HepG2 (cell line): ENCODE measurements at places on chromosomes 7 and 10.

GRCh38 chr10:662223-662605 is 27.3 kb downstream of the DIP2C start:
- no peak for DNase-seq

- no peak for DNase-seq
These were observed 3.7 kb upstream of the FZD9 start for GRCh38 chr7:73429622-73430505.

- DNase-seq, result no peak
These were observed 92.1 kb downstream of the CCDC71L start for GRCh38 chr7:106568680-106569499.

- no peak for DNase-seq
These were observed 192.5 kb upstream of the SEMA3C start for GRCh38 chr7:81111358-81111757.

DNA sequence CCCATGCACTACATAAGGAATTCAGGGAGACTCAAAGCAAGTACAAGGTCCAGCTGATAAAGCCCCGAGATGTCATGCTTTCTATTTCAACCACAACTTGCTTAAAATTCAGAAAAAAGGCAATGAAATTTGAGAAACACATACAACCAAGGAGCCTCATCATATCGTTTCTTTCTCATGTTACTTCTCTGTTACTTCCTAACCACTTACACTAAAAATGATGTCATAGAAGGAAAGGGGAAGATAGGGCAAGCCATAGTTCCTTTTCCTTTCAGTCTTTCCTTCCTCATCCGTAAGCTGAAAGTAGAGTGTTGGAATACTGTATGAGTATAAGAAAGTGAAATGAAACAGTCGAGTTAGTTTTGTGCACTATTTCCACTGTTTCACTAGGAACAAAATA is 27.9 kb upstream of the CDK14 start:
- no peak for DNase-seq

DNA sequence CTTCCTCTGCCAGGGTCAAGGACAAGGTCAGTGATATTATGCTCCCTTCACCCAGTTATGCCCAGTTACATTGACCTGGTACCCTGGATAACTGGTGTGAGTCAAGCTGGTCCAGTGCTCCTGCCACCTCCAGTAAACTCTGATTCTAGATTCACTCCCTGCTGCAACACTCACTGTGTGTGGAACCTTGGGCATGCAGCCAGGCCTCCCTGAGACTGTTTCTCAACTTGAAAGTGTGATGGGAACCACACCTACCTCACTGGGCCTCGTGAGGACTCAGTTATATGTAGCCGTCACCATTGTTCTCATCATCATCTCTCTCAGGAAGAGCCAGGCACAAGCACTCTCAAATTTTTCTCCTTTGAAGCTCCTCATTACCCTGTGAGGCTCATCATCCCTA is 935 bp upstream of the ZNF736 start:
- no peak for DNase-seq

DNA sequence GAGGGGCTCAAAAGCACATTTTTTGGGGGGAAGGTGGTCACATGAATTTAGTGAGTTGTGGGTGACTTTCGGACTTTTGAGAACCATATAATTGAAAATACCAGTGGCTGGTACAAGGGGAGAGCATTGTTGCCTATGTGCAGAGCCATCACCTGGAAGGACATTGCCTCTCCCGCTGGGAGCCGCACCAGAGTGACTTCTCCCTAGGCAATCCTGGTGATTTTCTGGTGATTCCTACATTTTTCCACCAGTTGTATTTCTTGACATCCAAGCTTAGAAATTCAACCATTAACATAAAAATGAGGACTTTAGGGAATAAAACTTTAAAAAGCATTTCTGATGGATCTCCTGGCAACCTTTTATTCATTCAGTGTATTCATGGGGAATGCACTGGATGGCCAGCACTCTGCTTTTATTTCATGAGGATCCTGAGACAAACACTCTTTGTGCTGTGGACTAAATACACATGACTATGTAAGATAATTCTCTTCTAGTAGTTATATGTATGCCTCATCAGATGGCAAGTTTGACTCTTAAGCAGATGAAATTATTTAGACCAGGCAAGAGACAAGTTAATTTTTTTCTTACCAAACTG is 41.8 kb upstream of the MKI67 start:
- no peak for DNase-seq

- DNase-seq, result no peak
These were observed 8.9 kb upstream of the TRDMT1 start for GRCh38 chr10:17210361-17210760.

GRCh38 chr7:140238778-140239652 is 62.2 kb upstream of the KDM7A start:
- DNase-seq, result peak; percentile 47

- no peak for DNase-seq
These were observed 69.6 kb upstream of the GRM8 start for GRCh38 chr7:127322351-127322750.

DNA sequence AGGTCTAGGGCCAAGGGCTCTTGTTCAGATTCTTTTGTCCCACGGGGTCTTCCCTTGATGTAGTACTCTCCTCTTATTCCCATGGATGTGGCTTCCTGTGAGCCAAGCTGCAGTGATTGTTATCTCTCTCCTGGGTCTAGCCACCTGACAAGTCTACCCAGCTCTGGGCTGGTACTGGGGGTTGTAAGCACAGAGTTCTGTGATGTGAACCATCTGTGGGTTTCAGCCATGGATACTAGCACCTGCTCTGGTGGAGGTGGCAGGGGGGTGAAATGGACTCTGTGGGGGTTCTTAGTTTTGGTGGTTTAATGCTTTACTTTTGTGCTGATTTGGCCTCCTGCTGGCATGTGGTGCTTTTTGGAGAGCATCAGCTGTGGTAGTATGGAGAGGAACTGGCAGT is 350.8 kb downstream of the DNAJB9 start:
- no peak for DNase-seq
